Hematopoietic multipotent progenitor cell treated with erythropoietin and hydrocortisone succinate and interleukin-3 and kit ligand, for 8 days (in vitro differentiated cells): ENCODE measurements at places on chromosomes 12 and 14.

- no peak for DNase-seq
Measured at GRCh38 chr14:64954491-64955240, 12.1 kb upstream of the GPX2 start.

- no peak for DNase-seq
Measured at GRCh38 chr12:34395056-34396005, 373.0 kb downstream of the ALG10 start.

GRCh38 chr14:77375973-77376770, 722 bp downstream of the TMED8 start:
- peak; percentile 41 for DNase-seq

DNA sequence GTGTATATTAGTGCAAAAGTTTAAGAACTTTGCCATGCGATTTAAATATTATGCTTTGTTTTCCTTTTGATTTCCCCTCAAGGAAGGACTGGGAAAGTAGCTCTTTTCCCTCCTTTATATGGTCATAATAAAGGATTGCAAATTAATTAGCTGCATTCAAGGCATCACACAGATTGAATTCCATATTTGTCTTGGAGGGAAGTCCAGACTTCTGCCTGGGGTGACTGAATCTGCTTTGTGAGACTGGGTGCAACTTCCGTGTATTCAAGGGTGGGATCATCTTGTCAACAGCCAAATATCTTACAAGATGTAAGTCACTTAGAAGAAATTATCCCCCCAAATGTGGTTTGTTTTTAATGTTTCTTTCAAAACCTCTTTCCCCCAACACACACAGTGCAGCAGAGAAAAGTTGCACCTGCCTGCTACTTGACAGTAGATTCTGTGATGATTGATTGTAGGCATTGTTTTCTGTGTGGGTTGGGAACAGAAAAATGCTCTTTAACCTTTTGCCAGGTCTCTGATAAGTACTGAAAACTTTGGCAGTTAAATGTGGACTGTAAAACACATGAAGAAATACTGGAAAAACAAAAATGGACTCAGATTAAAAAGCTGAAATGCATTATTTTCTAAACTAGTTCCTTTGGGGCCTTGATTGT, 28.4 kb downstream of the STK38L start:
- DNase-seq: no peak

DNA sequence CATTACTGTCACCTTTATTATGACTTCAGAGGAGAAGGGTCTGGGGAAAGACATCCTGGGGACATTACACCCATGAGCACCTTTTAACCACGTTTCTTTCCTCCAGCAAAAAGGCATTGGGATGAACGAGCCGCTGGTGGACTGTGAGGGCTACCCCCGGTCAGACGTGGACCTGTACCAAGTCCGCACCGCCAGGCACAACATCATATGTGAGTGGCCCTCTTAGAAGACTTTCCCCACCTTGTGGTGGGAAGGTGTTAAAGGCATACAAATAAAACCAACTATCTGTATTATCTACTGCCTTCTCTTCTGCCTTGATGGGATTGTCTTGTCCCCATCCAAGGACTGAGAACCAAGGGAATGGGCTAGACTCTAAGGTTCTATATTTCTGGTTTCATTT, 6.0 kb downstream of the PSMD9 start:
- DNase-seq: peak; percentile 56

- no peak for DNase-seq
Measured at GRCh38 chr14:63855281-63855680, 2.5 kb downstream of the SYNE2 start.

DNA sequence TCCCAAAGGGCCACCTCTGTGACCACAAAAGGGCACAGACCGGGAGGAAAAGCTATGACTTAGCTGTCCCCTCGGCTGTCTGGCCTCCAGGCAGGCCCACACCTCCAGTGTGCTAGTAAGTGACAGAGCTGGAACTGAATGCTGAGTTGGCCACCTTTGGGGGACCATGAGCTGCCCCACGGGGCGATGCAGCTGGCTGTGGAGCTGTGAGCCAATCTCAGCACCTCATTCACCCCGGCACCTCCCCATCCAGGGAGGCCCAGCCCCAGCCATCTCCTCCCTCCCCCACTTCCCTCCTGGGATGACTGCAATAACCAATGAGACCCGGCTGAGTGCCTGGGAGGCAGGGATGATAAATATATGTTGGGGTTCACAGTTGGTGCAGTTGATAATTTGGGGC, 12.2 kb upstream of the TESC start:
- DNase-seq: no peak
